Karpas-422 (cell line): ENCODE measurements at places on chromosomes 7 and 10.
A peak's percentile ranks its signal among the peaks of the same experiment; 100 is the strongest.

DNA sequence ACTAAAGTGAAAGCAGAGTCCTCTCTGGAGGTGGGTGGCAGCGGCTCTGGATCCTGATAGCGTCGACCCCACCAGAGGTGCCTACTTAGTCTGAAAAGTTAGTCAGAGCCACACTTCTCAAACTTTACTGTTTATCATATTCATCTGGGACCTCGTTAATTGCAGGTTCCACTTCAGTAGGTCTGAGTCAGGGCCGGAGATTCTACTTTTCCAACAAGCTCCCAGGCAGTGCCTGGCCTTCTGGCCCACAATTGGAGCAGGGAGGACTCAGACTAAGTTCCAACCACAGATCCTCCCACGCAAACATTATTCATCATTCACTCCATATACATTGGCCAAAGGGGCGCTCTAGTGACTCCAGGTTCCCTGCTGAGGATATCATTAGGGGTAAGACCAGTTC, 78.1 kb downstream of the VSTM4 start:
- no peak for DNase-seq

- no peak for DNase-seq
Measured at GRCh38 chr10:86824151-86824550, 67.7 kb downstream of the BMPR1A start.

DNA sequence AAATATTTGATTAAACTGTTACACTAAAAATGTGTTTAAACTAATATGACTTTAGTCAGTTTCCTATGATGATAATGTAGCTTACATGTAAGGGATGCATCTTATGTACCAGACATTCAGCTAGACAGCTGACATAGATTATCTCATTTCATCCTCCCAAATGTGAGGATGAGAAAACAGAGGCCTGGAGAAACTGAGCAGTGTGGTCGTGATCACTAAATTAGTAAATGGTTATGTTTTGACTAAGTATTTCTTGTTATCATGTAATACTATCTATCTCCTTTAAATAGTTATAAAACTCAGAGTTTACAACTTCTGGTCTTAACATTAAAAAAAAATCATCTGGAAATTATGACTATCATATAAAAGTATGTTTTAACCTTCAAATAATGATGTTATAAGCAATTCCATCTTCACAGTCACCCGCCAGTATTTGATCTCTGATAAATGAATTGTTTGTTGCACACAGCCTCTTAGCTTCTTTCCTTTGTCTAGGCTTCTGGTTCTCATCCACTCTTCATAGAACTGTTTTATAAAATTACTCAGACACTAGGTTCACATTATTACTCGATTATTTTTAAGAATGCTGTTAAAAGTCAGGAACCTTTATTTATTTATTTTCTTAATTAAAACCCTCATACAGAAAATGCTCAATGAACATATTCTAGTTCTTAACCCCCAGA, 33.6 kb upstream of the HDAC9 start:
- DNase-seq: no peak

GRCh38 chr10:113712755-113713639, 33.3 kb downstream of the CASP7 start:
- DNase-seq: no peak

DNA sequence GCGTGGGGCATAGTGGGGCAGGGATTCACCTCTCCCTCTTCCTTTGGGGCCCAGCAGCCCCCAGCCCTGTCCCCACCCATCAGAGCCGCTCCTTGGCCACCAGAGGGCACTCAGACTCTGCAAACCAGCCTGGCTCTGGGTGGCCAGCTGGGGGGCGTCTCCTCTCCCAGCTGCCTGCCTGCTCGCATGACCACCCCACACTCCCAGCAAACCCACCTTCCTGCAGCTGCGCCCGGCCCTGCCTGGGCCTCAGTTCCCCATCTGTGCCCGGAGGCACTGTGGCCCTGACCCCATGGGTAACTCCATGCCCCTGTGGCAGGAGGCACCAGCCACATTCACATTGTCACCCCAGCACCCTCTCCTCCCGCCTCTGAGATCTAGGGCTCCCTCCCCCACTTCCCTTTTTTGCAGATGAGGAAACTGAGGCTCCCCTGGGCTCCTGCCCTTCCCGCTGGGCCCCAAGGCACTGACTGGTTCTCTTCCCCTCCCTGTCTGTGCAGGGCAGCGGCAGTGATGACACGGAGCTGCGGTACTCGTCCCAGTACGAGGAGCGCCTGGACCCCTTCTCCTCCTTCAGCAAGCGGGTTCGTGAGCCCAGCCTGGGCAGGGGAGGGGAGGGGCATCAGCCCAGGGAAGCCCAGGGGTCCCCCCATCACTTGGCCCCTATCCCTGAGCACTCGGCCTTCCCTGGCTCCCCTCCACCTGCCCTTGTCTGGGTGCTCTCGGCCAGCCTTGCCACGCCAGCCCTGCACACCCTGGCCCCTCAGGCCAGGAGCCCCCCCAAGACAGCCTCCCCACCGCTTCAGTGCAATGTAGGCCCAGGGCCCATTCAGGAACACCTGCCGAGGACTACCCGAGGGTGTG, 6.9 kb upstream of the SH2B2 start:
- peak; percentile 94 for DNase-seq

DNA sequence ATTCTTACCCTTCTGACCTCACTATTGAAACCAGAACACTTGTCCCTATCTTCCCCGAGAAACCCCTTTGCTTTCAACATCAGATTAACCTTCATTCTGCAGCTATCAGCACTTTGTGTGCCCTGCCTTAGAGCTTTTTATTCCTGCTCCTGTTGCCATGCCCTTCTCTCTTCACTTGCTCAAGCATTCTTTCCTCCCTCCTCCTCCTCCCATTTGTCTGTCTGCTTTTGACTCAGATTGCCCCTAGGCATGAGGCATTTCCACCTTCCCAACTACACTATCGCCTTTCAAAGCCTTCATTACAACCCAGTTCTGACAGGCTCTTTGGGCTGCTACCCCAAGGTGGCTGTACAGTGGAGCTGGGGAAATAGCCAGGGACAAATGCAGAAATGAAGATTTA, 143.3 kb downstream of the SLC25A13 start:
- no peak for DNase-seq

DNA sequence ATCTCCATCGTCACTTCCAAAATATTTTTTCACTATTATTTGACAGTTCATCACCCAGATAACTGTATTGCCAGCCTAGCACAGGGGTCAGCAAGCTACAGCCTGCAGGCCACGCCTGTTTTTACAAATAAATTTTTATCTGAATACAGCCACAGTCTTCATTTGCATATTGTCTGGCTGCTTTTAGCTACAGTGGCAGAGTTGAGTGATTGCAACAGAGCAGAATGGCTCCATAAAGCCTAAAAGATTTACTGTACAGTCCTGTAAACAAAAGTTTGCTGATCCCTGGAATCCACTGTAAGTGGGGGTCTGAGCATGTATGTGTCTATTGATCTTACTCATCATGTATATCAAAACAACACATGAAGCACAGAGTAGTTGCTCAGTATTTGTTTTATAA, 45.9 kb upstream of the GNAI1 start:
- no peak for DNase-seq

DNA sequence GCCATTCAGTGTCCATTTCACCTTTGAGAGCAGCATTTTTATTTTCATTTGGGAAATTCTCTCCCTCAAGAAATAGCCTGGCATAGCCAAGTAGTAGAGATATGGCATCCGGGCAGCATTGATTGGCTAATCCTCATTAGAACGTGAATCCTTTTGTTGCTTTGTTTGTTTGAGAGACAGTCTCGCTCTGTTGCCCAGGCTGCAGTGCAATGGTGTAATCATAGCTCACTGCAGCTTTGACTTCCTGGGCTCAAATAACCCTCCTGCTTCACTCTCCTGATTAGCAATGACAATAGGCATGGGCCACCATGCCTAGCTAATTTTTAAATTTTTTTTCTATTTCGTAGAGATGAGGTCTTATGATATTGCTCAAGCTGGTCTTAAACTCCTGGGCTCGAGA, 1174.9 kb upstream of the AUTS2 start:
- DNase-seq: no peak

- DNase-seq: no peak
Measured at GRCh38 chr10:126454045-126454751, 65.9 kb upstream of the ADAM12 start.

- no peak for DNase-seq
Measured at GRCh38 chr7:94882891-94883290, 24.5 kb upstream of the PPP1R9A start.

GRCh38 chr10:35027567-35027966, 62.6 kb downstream of the CUL2 start:
- no peak for DNase-seq

DNA sequence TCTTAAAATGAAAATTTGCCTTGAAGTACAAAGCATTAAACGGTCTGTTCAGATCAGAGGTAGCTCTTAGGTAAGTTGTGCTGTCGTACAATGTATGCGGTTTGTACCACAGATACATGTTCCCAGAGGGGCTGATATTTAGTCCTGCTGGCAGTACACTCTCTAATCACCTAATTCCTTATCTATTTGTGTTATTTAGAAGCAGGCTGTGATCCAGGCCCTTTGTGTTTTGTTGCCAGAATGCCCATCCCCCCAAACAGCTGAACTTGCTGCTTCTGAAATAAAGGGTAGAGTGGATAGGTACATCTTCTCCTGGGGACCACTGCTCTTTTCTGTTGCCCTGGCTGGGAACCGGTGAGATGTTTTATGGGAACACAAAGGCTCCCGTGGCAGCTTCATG, 84.5 kb downstream of the SND1 start:
- DNase-seq: no peak

DNA sequence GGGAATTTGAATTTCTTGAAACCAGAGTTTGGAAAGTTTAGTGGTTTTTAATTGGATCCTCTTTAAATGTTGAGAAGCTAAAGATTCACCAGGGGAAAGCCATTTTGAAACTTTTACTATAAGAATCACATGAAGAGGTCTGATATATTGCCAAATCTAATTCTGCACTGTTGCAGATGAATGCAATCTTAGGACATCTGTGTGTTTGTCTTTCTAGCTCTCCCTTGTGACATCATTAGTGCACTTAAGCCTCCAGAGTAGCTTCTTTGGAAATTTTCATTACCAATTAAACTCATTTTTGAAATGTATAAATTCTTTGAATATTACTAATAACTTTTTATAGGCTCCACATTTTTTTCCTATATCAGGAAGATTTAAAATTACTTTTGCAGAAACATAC, 160.2 kb downstream of the BICC1 start:
- DNase-seq: no peak

- DNase-seq: no peak
Measured at GRCh38 chr10:109959259-109960145, 36.2 kb upstream of the XPNPEP1 start.

GRCh38 chr7:66110856-66111255, 3.8 kb upstream of the CRCP start:
- DNase-seq: no peak

- DNase-seq: no peak
Measured at GRCh38 chr10:21493784-21494183, 31.7 kb downstream of the SKIDA1 start.

- no peak for DNase-seq
Measured at GRCh38 chr10:115624448-115624847, 531.3 kb downstream of the ATRNL1 start.

DNA sequence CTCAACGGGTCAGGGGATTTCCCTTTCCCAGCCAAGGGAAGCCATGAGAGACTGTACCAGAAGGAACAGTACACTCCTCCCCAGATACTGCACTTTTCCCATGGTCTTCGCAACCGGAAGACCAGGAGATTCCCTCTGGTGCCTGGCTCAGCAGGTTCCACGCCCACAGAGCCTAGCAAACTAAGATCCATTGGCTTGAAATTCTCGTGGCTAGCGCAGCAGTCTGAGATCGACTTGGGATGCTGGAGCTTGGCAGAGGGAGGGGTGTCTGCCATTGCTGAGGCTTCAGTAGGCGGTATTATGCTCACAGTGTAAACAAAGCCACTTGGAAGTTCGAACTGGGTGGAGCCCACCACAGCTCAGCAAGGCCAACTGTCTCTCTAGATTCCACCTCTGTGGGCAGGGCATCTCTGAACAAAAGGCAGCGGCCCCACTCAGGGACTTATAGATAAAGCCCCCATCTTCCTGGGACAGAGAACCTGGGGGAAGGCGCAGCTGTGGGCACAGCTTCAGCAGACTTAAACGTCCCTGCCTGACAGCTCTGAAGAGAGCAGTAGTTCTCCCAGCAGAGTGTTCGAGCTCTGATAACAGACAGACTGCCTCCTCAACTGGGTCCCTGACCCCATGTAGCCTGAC, 29.6 kb downstream of the SLC16A12 start:
- DNase-seq: no peak

DNA sequence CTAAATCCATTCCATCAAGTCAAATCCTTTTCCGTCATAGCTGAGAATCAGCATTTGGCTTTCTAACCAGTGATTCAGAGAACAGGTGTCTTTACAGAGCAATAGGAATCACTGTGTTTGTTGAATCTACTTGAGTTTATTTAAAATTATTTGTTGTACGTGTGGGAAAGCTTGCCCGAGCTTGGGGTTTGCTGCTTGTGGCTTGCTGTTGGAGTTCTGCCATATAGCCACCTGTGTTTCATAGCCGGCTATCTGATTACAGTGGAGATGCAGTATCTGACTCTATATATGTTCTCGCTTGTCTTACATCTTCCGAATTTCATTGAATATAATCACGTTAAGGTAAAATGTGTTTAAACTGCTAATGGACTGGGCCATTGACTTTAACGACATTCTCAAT, 274.3 kb upstream of the MKI67 start:
- no peak for DNase-seq

DNA sequence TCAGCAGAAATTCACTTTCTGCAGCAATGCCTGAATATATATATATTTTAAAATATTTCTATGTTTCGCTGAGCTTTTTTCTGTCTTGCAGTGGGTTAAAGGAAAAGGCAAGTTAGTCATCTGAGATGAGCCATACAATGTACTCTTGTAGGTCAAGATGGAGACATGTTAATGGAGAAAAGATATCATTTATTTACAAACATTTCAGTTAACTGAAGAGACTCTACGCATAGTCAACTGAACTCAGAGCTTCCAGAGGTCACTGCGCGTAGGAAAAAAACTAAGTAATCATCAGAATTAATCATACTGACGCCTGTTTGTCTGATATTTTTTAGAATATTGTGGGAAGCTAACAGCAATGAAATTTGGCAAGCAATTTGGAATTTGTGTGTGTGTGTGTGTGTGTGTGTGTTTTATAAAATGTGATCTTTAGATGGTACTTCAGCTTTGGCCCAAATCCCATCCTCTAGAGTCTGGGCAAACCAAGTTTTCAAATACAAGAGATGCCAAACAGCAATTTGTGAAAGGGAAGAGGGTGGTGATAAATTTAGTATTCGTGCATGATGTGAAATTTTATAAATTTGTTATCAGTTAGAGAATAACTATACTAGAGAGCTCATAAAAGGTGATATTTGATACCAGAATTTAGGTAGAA, 193.9 kb upstream of the AGR3 start:
- no peak for DNase-seq

DNA sequence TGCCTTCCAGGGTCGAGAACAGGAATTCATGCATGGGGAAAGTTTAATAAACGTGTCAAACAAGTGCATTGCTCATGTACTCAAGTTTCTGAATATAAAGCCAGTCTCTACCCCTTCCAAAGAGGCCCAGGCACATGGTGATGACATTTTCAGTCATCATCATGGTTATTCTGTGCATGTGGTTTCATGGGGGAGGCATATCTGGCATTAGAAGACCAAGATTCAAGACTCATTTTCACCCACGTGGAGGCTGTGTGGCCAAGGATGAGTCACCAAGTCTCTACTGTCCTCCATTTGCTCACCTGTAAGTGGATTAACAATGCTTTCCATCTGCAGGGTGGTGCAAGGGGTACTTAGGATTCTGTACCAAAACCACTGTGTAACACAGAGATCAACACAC, 34.0 kb upstream of the CNPY1 start:
- no peak for DNase-seq

- DNase-seq: no peak
Measured at GRCh38 chr7:92925876-92926696, 89.7 kb upstream of the CDK6 start.
